ENCODE measurements at places on chromosomes 6 and 20. TPM values are rescaled to one million over a fixed set of nuclear protein-coding genes. Genes with fewer than 3 reads are reported as not detected.
A peak's percentile ranks its signal among the peaks of the same experiment; 100 is the strongest.

SLC24A3 gene
- total RNA-seq = not detected

PPDPF gene
- total RNA-seq = 194 TPM

GRCh38 chr20:35135867-35136586, 11.1 kb downstream of the EDEM2 start:
- peaks cover 30% of the 10 kb centered on the region for H3K36me3 ChIP-seq
- no peak for DNase-seq
- H3K27me3 ChIP-seq = no peaks in the 10 kb centered on the region
- H3K27ac ChIP-seq = no peak overlapping the region
- peaks cover 6% of the 10 kb centered on the region for H3K4me1 ChIP-seq

DNA sequence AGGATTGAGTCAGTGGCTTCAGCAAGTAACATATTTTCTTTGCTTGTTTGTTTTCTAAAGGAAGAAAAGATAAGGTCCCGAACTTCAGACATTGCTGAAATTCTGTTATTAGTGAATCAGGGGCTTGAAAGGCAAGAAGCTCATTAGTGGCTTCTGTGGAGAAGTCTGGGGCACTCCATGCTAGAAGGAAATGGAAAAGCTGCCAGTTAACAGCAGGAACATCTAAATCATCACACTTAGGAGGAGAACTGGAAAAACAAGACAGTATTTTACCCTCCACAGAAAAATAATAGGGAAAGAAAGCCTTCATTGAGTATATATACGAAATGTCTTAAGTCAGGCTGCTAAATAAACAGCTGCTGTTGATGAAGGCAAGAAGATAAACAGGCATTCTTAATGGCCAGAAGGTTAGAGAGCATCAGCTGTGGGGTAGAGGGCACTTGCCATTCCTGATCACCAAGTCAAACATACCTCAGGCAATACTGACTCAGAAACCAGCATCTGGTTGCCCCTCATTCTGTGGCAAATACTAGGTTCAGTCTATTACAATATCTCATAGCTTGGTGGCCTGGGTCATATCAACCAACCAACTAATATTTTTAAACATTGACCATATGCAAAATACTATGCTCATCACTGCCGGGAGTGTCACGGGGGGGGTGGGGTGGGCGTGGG, 143.2 kb upstream of the TENT5A start:
- DNase-seq = no peak
- no peak overlapping the region for H3K4me3 ChIP-seq
- no peak overlapping the region for H3K27ac ChIP-seq
- no peaks in the 10 kb centered on the region for H3K27me3 ChIP-seq
- H3K4me1 ChIP-seq = no peaks in the 10 kb centered on the region
- H3K36me3 ChIP-seq = no peaks in the 10 kb centered on the region

DNA sequence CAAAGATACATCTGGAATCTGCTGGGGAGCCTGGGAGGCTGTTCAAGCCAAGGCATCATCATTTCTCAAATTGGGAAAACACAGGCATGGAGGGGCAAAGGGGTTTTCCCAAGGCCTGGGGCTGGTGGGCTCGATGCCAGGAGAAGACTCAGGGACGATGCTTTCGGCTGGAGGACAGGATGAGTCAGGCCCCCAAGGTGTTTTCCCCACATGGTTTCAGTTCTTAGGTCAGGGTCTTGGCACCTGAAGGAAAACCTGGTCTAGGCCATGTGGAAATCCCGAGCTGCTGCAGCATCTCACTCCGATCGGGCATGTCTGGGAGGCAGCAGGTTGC, 348.1 kb downstream of the CDC5L start:
- H3K4me1 ChIP-seq = peaks cover 12% of the 10 kb centered on the region
- H3K4me3 ChIP-seq = no peak overlapping the region
- DNase-seq = peak; percentile 20
- no peaks in the 10 kb centered on the region for H3K36me3 ChIP-seq
- no peaks in the 10 kb centered on the region for H3K27me3 ChIP-seq

DNA sequence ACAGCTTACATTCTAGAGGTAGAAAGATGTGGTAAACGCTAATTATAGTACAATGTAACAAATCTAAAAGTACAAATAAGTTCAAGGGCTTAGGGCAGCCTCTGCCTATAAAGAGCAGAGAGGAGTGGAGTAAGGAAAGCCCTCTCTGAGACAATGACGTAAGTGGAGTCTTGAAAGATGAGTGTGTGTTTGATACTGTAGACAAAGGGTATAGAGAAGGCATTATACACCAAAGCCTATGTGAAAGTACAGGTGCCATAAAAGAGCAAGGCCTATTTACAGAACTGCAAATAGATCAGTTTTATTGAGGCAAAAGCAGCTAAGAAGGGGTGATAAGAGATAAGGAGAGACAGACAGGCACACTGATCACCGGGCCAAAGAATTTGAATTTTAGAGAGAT, 10.9 kb downstream of the GOPC start:
- H3K27ac ChIP-seq = no peak overlapping the region
- DNase-seq = no peak
- H3K36me3 ChIP-seq = peaks cover 26% of the 10 kb centered on the region
- no peak overlapping the region for H3K4me3 ChIP-seq
- H3K4me1 ChIP-seq = peaks cover 30% of the 10 kb centered on the region
